GOT3 (cell line): ENCODE measurements at places on chromosomes 2 and 18.

GRCh38 chr2:3491306-3491705 lies 28.0 kb downstream of the ADI1 start:
- no peak for DNase-seq

GRCh38 chr18:37668971-37669747 lies 103.6 kb upstream of the CELF4 start:
- DNase-seq, result no peak

GRCh38 chr2:102438578-102438977 lies 15.6 kb downstream of the IL18RAP start:
- no peak for DNase-seq

DNA sequence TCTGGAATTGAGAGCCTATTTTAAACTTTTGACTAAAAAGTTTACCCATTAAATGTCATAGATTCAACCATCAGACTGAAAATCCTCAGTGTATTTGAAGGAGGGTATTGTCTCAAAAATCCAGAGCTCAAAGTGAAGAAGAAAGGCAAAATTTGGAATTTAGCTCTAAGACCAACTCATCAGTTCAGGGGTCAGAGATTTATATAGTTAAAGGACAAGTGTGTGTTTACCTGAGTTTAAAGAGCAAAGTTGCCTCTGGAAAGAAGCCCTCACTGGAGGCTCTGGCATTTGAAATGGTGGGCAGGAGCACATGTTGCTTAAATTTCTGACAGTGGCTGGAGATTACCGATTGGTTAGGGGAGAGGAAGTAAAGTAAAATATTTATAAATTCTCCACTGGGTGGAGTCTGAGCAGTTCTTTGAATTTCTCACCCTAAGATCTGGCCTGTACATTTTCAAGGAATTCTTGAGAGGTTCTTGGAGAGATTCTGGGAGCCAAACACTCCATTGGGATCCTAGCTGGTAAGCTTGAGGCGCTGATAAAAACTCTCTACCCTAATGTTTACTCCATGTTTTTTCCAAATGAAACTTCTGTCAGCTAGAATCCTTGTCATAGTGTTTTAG lies at the start of gene KYNU:
KYNU (plus strand) TSS at position 449 of the 623 bp plus-strand sequence. CDS start 7,704 bp downstream, outside the sequence.
- DNase-seq, result no peak

DNA sequence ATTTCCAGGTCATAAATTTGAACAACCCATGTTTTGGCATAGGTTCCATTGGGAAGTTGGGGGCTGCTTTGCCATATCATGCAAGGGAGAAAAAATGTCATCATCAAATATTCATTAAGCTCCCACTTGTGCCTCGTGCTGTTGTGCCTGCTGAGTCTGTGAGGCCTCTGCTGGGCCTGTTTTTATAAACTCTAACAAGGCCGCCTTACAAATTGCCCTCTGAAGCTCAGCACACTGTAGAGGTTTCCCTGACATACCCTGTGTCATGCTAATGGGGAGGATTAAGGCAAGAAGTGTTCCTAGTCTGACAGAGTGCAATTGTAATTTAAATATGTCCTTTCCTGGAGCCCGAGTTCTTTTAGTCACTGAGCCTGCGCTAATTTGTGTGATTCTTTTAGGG lies 17.6 kb downstream of the OSBPL6 start:
- DNase-seq, result no peak

- DNase-seq, result no peak
Measured at GRCh38 chr18:67742525-67742924, 226.0 kb upstream of the DSEL start.

DNA sequence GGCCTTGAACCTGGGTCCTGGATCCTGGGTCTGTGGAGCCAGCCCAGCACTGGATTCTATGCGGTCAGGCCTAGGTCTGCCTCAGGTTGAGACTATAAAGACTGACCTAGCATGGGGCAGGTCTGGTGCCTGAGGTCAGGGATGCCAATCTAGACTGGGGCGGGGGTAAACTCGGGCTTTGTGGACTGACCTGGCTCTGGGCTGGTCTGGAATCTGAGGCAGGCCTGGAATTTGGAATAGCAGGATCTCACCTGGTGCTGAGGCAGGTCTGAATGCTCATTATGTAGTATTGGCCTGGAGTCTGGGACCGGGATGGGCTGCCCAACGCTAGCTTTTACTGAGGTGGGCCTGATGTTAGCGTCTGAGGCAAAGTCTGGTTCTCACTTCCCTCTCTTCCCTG lies 256.0 kb downstream of the KIAA1328 start:
- DNase-seq, result no peak

GRCh38 chr2:112217854-112218253 lies 37.0 kb downstream of the ZC3H8 start:
- no peak for DNase-seq

DNA sequence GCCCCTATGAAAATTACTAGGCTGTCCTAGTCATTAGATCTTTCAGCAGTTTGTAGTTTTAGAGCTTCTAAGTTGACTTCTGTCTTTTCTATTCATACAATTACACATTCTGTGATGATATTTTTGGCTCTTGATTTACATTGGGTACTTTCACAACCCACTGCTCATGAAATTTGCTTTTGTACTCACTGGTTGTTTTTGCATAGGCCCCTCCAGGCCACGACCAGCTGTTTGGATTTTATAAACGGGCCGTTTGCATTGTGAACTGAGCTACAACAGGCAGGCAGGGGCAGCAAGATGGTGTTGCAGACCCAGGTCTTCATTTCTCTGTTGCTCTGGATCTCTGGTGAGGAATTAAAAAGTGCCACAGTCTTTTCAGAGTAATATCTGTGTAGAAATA lies 193.8 kb downstream of the RPIA start:
- no peak for DNase-seq

GRCh38 chr2:223909001-223909741 lies 36.0 kb downstream of the WDFY1 start:
- no peak for DNase-seq

GRCh38 chr2:162074632-162074895 lies 549 bp upstream of the DPP4 start:
- DNase-seq, result no peak

DNA sequence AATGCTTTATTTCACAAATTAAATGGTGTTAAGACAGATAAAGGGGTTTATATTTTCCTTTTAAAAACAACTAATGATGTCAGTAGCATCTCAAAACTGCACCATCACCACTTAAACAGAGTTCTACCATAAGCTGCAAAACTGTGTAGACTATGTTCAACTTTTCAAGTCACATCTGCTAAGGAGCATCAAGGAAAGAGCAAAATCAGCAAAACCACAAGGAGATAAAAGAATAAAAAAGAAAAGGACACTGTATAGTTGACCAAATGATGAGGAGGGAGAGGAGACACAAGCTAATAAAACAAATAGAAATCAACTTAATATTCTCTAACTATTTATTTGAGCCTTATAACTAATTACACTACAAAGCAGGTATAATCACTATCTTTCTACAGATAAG lies 33.9 kb downstream of the PRPF40A start:
- no peak for DNase-seq

- DNase-seq, result no peak
Measured at GRCh38 chr2:142557391-142557790, 320.1 kb upstream of the KYNU start.

GRCh38 chr2:138271467-138271866 lies 230.1 kb upstream of the SPOPL start:
- DNase-seq, result no peak

DNA sequence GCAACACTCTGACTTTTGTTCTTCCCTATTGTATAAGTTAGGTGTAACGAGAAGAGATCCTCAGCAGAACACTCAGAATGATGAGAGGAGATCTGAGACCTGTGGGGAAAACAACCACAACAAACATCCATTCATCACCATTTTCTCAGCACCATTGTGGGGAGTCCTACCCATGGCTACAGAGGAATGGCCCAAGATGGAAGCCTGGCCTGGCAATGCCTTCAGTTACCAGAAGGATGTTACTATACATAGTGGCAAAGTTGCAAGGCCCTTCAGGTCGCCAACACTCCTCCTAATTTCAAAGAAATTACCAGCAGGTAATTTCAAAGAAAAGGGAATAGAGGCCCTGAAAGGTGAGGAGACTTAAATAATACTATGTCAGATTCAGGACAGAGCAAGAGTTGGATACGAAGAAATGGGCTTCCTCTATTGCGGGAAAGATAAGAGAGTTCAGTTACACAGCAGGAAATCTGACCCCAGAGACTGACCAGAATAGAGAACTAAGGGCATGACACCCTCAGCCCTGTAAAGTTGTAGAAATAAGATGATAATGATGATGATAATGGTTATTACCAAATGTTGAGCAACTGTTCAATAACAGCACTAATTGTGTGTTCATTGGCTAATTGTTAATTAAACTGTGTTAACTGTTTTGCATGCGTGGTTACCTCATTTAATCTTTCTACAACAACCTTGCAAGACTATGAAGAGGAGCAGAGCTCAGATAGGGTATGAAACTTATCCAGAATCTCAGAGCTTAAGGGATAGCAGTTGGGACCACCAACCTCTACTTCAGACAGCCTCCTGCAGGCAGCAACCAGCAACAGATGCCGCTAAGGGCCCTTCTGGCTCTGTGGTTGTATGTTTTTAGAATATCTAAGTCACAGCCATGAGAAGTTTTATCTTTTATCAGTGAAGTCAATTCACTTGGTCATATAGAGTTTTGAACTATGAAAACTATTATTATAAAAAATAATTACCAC lies 37.5 kb downstream of the DHRS9 start:
- DNase-seq, result no peak

GRCh38 chr2:26521054-26521912 lies 43.4 kb upstream of the OTOF start:
- no peak for DNase-seq

DNA sequence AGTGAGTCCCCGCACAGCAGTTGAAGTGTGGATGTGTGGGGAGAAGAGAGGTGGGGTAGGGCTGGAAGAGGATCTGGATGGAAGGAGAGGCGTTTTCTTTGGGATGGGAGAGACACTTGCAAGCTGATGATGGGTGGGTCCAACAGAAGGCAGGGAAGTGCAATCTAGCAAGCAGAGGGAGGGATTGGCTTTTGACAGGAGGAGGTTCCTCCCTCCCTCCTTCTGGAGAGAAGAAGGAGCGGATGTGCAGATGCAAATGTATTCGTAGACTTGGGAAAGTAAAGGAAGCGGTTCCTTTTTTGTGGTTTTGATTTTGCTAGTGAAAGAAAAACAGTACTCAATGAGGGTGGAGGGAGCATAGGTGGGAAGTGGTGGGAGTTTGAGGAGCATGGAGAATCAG lies 48.9 kb downstream of the LAMA3 start:
- DNase-seq, result no peak

GRCh38 chr2:197828464-197829135 lies 24.2 kb downstream of the PLCL1 start:
- no peak for DNase-seq

GRCh38 chr18:6406910-6407470 lies 7.7 kb downstream of the L3MBTL4 start:
- DNase-seq, result no peak

GRCh38 chr2:235011929-235012631 lies 60.3 kb downstream of the SH3BP4 start:
- DNase-seq, result no peak

GRCh38 chr2:102186791-102187495 lies at the start of gene IL1RL2:
TSS of gene IL1RL2 (plus strand) at chr2:102187023. CDS start at chr2:102187868, 845 bp downstream.
- no peak for DNase-seq

DNA sequence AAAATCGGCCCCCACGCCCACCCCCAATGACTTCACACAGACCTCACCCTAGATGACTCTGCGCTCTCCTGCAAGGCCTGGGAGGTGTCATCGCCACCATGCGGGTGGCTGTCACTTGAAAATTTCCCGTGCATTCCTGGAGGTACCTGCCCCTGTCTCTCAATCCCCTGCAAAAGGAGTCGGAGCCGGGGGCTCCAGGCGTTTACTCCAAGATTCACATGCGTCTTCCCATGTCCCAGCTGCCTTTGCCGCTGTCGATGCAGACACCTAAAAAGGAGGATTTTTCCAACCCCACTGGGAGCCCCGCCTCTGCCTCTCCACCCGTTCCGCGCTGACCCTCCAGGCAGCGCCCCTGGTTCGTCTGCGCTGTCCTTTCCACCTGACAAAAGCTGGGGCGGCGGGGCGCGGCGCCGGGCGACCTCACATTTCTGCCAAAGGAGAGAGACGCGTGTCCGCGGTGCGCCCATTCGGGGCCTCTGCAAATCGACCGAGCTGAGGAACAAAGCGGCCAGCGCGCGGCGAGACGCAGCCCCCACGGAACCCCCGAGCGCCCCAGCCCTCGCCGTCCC lies 667 bp downstream of the REEP1 start:
- DNase-seq, result no peak

- DNase-seq, result no peak
Measured at GRCh38 chr2:157415591-157416101, 28.2 kb downstream of the CYTIP start.

GRCh38 chr2:62362561-62362960 lies 143.4 kb downstream of the TMEM17 start:
- DNase-seq, result no peak

DNA sequence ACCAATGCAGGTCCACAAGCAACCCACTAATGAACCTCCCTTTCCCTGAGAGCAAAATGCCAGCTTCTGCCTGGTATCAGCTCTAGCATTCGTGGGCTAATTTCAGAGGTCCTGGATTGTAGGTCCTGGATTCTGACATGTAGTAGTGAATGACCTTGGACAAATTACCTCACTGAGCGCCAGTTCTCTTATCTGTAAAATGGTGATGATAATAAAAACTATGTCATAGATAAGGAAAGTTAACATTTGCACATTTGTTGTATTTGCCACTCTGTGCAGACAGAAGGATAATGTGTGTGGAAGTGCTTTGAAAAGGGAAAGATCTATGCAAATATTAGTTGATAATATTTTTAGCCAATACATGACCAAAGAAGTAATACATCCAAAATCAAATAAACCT lies 4.1 kb upstream of the TET3 start:
- no peak for DNase-seq

DNA sequence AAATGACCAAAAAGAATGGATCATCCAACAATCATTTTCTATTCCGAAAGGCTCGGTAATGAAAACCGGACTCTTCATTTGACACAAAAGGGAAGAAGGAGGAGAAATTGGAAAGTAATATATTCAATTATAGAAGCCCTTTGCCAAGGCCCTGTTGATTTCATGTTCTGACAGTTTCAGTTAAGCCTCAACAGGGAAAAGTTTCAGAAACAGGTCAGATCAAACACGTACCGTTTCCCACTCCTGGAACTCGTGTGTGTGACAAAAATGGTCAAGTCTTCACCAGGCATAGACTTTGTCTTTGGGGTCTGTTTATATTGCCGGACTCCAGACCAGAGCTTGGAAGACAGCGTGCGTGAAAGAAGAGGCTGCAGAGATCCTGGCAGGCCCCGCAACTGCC lies 101.3 kb upstream of the BCL2L11 start:
- DNase-seq, result no peak

- DNase-seq, result no peak
Measured at GRCh38 chr18:25832001-25832604, 258.3 kb downstream of the SS18 start.

- no peak for DNase-seq
Measured at GRCh38 chr2:29518646-29519337, 402.6 kb downstream of the ALK start.

DNA sequence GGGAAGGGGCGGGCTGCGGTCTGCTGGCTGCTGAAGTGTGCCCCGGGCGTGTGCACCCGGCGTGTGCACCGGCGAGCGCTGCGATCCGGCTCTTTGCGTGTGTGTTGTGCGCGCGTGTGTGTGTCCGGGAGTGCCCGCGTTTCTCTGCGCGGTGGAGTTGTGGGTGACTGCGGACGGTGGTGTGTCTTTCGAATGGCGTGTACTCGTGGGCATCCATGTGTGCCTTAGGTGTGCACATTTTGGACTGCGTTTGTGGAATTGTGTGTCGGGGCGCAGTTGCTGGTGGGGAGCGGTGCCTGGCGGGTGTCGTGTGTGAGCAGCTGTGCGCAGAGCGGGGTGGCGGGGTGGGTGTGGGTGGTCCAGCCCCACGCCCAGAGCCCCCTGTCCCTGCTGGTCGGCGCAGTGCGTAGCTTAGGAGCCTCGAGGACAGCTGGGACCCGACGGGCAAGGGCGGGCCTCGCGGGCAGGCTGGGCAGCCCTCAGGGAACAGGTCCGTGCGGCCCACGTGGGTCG lies 533 bp downstream of the HPCAL1 start:
- DNase-seq, result no peak
